Anterior cingulate cortex (tissue), 58 donors: ENCODE measurements at places on chromosomes 1 and 21.

- DNase-seq, result no peak
Measured at GRCh38 chr21:34592120-34592955, 22.6 kb downstream of the RCAN1 start.

- no peak for DNase-seq
Measured at GRCh38 chr1:30738040-30738714, 14.8 kb upstream of the MATN1 start.

GRCh38 chr21:28442085-28442484 is 550.6 kb downstream of the LTN1 start:
- DNase-seq, result no peak

- no peak for DNase-seq
Measured at GRCh38 chr1:59186656-59187055, 110.2 kb upstream of the FGGY start.

DNA sequence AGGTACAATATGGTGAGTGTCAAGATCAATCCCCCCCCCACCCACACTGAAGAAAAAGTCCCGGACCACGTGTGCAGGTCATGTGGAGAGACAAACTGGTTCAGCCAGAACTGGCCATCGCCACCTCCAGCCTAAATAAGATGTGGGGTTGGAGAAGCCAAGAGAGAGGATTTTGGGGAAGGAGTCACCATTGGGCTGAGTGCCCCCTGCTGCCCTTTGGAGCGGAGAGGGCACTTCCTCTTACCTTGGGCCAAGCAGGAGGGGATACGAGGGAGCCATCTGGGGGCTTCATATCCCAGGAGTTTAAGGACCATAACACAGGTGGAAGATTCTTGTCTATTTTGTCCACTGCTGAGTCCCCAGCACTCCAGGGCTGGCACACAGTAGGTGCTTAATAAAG is 2.6 kb upstream of the TNFRSF1B start:
- DNase-seq, result no peak

DNA sequence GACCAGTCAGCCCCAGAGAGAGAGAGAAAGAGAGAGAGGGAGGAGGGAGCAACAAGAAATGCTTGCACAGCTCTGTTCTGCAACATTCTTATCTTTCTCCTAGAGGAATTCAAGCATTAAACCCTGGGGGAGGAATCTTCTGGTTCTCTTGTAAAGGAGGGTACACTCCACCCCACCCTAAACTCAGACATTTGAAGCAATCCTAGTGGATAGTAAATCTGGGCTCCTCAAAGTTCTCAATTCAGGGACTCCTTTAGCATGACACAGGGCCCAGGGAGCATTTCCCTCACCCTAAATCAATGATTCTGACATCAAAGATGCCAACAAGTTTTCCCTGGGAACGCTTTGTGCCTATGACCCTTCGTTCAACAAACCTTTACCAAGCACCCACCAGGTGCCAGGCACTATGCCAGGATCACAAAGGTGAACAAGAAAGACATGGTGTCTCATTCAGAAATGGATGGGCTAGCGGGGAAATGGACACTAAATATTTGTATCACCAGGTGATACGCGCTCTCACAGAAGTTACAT is 11.9 kb upstream of the CAPN2 start:
- no peak for DNase-seq

DNA sequence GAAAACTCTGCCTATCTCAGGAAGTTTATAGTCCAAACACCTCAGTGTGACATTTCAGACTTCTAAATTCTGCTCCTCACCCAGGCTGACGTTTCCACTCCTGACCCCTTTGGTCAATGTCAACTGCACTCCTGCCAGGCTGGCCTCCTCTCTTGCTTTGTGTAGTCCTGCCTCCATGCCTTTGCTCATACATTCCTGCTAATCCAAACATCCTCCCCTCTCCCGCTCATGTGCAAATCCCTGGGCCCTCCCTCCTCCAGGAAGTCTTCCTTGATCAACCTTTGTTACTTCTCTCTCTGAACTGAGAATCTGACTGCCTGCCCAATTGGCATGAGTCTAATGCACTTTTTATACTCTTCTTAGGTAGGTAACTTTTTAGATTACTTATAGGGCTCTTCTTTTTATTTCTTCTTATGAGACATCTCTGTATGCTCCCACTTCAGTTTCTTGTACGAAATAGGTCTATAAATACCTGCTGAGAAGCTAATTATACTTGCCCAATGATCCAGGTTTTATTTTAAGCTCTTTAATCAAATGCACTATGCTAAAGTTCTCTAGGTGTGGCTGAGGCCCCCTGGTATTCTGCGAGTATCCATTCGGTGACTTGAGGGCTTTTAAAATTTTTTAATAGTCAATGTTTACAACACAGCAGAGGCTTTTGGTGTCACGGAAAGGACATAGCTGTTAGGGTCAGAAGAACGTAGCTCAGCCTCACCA is 128.1 kb downstream of the PLXNA2 start:
- DNase-seq, result no peak

DNA sequence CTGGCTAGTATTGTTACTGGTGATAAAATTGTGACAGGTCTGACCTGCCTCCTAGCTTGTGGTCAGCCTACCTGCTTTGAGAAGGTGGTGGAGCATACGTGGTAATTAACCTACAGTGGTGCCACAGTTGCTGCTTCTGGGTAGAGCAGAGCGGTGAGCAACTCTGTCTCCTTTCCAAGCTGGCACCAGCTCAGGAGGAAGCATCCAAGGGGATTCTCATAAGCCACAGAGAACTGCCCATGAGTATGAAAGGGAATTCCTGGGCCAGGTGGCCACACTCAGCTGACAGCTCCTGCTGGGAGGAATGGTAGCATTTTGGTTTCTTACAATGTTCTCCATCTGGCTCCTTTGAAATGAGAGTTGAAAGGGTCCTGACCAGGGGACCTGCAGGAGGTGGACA is 39.4 kb downstream of the ATP2B4 start:
- DNase-seq, result no peak

DNA sequence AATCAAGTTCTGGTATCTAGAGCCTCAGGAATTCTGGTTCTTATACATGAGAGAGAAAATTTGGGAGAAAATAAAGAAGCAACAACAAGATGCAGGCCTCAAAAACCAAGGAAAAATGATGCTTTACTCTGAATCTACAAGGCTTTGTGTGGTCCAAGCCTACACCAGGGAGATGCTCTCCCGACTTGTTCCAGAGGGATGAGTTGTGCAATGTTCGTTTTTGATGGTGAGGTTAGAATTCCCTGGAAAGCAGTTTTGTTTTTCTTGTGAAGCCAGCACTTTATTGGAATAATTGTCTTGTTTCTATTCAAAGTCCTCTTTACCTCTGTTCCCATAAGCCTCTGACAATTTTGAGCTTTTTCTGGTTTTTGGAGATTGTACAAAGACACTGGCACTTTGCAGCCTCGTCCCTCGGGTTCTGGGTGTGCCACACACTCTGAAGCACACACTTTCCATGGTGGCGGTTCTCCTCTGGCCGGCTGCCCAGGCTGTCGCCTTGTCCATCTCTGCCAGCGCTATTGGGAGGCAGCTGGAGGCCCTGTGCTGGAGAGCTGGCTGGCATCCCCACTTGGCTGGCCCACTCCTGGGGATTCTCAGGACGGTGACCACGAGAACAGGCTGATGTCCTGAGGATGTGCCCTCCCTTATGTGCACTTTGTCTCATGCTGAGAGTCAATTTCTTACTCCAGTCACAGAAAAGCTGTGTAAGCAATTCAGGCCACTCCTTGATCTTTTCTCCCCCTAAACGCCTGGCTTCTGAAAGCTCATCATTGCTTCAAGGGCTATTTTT is 70.2 kb downstream of the EDEM3 start:
- peak; percentile 31 for DNase-seq

DNA sequence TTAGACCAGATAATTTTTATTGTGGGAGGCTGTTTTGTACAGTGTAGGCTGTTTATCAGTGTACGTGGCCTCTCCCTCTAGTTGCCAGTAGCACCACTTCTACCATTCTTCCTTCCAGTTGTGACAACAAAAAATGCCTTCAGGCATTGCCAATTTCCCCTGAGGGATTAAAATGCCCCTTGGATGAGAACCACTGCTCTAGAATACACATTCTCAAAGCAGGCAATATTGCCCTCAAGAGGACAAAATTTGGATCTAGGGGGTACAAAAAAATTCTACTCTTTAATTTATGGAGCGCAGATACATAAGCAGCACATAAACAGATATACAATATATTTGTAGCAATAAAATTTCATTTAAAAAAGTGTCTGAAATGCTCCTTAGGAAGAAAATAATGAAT is 674.6 kb downstream of the PTPRC start:
- DNase-seq, result no peak

GRCh38 chr1:192601567-192601966 is 26.0 kb downstream of the RGS1 start:
- DNase-seq, result no peak

DNA sequence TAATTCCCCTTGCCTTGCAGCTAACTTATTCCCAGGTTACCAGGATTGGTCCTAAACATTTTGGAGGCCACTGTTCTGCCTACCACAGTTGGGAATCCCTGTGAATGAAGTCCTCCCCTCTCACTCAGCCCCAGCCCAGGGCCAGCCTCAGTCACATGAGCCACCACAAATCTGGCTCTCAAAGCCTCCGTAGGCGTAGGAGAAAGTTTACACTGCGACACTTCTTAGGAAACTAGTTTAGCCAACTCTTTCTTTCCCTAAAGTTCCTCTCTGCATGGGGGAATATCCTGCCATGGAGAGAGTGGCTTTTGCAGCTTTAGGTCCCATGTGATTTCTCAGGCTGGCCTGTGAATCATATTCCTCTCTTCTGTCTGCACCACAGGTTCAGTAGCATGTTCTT is 45.7 kb upstream of the ETV3 start:
- DNase-seq, result no peak

- DNase-seq, result no peak
Measured at GRCh38 chr1:221392453-221392852, 349.4 kb downstream of the DUSP10 start.

DNA sequence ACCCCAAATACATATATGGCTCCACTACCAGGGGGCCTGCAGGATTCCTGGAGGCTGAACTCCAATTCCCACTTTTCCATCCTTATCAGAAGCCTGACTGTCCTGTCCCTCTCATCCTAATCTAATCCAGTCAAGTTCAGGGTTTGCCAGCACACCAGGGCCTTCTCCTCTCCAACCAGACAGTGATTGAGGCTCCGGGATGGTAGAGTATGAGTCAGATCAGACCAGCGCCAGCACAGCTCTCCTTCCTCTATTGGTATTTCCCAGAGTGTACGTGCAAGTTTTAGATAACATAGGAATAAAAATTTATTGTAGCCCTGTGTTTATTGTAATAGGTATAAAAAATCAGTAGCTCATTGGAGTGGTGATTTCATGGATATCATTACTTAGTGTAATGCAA is 24.5 kb upstream of the RCSD1 start:
- DNase-seq, result no peak

DNA sequence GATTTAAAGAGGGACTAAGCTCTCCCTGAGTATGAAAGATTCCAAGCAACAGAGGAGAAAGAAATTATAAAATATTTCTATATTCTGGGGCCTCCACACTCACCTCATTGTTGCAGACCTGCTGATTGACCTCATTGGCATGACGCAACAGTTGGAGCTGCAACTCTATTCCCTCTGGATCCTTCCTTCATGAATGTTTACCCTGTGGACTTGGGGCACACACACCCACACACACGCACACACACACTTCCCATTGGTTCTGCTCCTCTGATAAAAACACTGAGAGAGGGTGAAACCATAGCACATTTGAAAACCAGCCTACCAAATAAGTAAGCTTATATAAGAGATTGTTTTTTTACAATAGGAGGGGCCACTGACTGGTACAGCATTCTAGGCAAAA is 159.1 kb downstream of the BRINP2 start:
- DNase-seq, result no peak

- DNase-seq, result no peak
Measured at GRCh38 chr1:22470227-22470626, 18.6 kb downstream of the ZBTB40 start.

GRCh38 chr1:23650344-23650990 is 41.1 kb upstream of the RPL11 start:
- no peak for DNase-seq

- peak; percentile 73 for DNase-seq
Measured at GRCh38 chr1:108816049-108816893, 40.6 kb downstream of the AKNAD1 start.

GRCh38 chr1:3161176-3161840 is 92.3 kb downstream of the PRDM16 start:
- DNase-seq, result peak; percentile 65

DNA sequence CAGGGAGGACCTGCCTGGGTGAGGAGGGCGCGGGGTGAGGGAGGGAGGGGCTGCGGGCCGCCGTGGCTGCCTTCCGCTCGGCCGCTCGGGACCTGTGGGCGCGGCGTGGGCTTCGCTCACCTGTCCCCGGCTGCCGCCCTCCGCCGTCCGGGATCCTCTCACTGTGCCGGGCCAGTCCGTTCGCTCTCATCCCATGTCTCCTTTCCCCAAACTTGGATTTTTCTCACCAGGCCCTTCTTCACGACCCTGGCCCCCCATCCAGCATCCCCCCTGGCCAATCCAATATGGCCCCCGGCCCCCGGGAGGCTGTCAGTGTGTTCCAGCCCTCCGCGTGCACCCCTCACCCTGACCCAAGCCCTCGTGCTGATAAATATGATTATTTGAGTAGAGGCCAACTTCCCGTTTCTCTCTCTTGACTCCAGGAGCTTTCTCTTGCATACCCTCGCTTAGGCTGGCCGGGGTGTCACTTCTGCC is 362 bp downstream of the ZBTB48 start:
- no peak for DNase-seq

- no peak for DNase-seq
Measured at GRCh38 chr1:211566431-211567025, 12.4 kb downstream of the SLC30A1 start.

GRCh38 chr21:44300262-44300959 is 558 bp downstream of the PFKL start:
- no peak for DNase-seq

- no peak for DNase-seq
Measured at GRCh38 chr21:37430184-37430821, 63.7 kb downstream of the DYRK1A start.

- no peak for DNase-seq
Measured at GRCh38 chr1:47262787-47263413, 30.9 kb upstream of the TAL1 start.

- DNase-seq, result no peak
Measured at GRCh38 chr1:84298684-84299535, 2.6 kb upstream of the SAMD13 start.

DNA sequence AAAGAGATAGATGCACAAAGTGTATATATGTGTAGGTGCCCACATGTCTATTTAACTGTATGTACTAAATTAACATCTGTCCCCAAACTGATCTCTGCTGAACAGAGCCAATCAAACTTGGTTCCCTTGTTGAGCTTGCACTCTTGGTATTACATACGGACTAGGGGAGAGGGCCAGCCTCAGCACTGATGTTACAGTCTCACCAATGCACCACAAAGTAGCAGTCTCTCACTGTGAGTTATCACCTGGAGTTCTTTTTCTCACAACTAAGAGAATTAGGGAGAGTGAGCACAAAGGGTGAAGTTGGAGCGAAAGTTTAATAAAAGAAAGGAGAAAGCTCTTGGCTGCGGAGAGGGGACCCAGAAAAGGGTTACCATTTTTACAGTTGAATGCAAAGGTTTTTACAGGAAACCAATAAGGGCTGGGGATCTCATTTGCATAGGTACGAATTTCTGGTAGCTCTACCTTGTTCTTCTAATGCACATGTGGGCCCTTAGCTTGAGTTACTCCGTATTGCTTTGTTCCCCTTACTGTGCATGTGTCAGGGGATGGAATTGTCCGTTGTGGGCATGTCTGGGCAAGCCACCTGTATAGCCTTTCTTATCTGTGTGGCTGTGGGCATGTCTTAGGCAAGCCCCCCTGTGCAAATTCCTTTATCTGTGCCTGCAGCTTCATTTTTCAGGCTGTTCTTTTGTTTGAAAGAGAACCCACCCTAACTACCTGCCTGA is 13.3 kb upstream of the CHI3L2 start:
- DNase-seq, result no peak
